ENCODE measurements at places on chromosomes 1 and 21.

GRCh38 chr1:3942416-3943122 lies 42.5 kb upstream of the C1orf174 start:
- no peak for DNase-seq

DNA sequence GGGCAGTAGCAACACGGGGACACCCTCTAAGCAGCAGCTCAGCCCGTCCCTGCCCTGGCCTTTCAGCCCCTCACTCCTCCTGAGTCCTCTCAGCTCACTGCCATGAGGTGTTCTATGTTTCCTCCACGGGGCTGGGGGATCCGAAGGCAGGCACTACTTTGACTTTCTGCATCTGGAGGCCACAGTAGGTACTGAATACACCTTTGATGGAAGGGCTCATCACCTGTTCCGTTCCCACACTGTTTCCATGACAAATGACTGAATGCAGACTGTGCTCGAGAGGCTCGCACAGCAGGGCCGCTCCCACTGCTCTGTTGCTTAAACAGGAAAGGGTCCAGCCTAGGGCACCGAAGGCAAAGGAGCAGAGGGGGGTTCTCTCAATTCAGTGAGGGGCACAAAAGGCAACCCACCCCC lies 77.6 kb upstream of the DNAH14 start:
- DNase-seq, result no peak

- DNase-seq, result no peak
Observed at GRCh38 chr1:18716785-18717678, 86.4 kb downstream of the PAX7 start.

DNA sequence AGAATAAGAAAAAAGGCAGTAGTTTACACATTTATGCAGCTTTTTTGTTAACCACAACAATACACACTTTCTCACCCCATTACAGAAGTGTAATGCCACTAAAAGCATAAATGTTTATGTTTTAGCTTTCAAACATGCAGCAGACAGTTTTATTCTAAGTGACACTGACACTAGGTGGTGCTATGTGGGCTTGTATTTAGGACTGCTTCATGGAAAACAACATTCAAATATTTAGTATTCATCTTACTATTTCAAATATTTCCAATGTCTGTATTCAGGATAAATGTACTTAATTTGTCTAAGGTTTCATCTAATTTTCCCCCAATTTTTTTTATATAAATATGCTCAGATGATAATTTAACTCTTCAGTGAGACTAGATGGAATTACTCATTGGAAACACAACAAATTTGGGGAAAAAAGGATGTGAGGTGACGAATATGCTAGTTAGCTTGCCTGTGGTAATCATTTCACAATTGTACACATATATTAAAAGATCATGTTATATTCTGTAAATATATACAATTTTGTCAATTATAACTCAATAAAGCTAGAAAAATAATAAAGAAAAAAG lies 71.4 kb downstream of the USP1 start:
- DNase-seq, result no peak

- DNase-seq, result no peak
Observed at GRCh38 chr21:39616211-39616772, 3.6 kb downstream of the B3GALT5 start.

- DNase-seq, result no peak
Observed at GRCh38 chr1:87399264-87399663, 70.6 kb downstream of the LMO4 start.

DNA sequence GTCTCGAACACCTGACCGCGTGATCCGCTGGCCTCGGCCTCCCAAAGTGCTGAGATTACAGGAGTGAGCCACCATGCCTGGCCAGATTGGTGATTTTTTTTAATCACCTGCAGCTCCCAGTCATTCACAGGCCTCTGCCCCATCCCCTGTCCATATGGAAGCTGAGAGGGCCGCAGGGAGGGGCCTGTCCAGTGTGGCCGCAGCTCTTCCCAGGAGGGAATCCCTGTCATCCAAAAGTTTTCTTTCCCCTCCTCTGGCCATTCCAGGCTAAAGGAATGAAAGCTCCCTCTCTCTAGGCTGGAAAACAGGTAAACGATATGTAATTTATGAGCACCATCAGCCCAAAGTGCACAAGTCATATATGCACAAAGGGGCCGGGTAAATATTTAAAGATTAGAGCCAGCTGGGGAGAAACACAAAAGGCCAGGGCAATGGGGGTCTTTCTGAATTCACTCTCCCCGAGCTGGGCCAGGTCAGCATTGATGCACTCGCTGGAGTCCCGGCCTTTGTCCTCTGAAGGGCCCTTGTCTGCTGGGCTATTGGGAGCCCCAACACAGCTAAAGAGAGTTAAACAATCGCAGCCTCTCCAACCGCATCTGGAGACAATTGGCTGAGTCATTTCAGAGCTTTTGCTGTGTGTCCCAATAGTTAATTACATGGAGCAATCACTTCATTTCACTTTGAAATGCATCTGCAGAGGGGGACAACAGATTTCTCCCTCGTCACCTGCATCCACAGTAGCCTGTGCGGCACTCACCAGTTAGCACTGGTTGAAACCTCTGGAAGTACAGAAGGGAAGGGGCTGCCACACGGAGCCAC lies 3.8 kb upstream of the HES3 start:
- no peak for DNase-seq

GRCh38 chr21:45581322-45581712 lies 39.1 kb upstream of the SLC19A1 start:
- DNase-seq, result no peak

- DNase-seq, result no peak
Observed at GRCh38 chr1:188594542-188595235, 1765.9 kb downstream of the PLA2G4A start.

- no peak for DNase-seq
Observed at GRCh38 chr1:160665330-160666078, 18.7 kb upstream of the SLAMF1 start.

GRCh38 chr1:19582318-19582717 lies 61.8 kb upstream of the NBL1 start:
- DNase-seq, result peak; percentile 53

- no peak for DNase-seq
Observed at GRCh38 chr1:71921935-71922559, 360.3 kb downstream of the NEGR1 start.

DNA sequence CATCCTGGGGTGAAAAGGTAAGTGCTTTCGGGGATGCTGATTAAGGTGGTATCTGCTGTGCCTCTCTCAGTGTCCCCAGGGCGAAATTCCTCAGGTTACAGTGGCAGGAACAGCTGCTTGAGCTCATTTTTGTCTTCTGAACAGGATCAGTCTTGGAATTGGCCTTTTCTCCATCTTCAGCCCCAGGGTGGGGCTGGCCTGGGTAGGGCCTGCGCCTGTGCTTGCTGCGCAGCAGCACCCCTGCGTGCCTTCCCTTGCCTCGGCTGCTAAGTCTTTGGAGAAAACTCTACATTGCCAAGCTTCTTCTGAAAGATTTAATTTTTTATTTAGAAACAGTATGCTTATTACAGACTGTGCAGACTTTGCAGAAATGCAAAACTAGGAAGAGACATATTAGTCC lies 41.7 kb downstream of the ADARB1 start:
- no peak for DNase-seq

- no peak for DNase-seq
Observed at GRCh38 chr1:69246710-69247109, 321.0 kb upstream of the LRRC7 start.

- no peak for DNase-seq
Observed at GRCh38 chr1:32125313-32125712, 17.5 kb downstream of the KPNA6 start.

- DNase-seq, result no peak
Observed at GRCh38 chr21:37870221-37870620, 46.0 kb downstream of the KCNJ6 start.

GRCh38 chr1:187032316-187032981 lies 203.7 kb downstream of the PLA2G4A start:
- DNase-seq, result no peak

GRCh38 chr21:35366394-35367080 lies 317.4 kb upstream of the RUNX1 start:
- DNase-seq, result no peak

- DNase-seq, result no peak
Observed at GRCh38 chr1:180168786-180169639, 14.3 kb downstream of the QSOX1 start.

- DNase-seq, result no peak
Observed at GRCh38 chr1:2236695-2237677, 8.9 kb downstream of the SKI start.

- no peak for DNase-seq
Observed at GRCh38 chr1:1802871-1803270, 24.6 kb upstream of the NADK start.

- DNase-seq, result no peak
Observed at GRCh38 chr21:38171723-38172344, 85.0 kb upstream of the KCNJ15 start.

- DNase-seq, result no peak
Observed at GRCh38 chr1:229157480-229157879, 113.4 kb upstream of the RAB4A start.

- no peak for DNase-seq
Observed at GRCh38 chr1:213083112-213083445, 32.0 kb downstream of the RPS6KC1 start.
